ENCODE measurements at places on chromosomes 16 and 17.

- DNase-seq: peak; percentile 92
Observed at GRCh38 chr16:68529931-68530701, 9.0 kb upstream of the ZFP90 start.

GRCh38 chr17:35715416-35715815, 16.0 kb upstream of the RASL10B start:
- no peak for DNase-seq

DNA sequence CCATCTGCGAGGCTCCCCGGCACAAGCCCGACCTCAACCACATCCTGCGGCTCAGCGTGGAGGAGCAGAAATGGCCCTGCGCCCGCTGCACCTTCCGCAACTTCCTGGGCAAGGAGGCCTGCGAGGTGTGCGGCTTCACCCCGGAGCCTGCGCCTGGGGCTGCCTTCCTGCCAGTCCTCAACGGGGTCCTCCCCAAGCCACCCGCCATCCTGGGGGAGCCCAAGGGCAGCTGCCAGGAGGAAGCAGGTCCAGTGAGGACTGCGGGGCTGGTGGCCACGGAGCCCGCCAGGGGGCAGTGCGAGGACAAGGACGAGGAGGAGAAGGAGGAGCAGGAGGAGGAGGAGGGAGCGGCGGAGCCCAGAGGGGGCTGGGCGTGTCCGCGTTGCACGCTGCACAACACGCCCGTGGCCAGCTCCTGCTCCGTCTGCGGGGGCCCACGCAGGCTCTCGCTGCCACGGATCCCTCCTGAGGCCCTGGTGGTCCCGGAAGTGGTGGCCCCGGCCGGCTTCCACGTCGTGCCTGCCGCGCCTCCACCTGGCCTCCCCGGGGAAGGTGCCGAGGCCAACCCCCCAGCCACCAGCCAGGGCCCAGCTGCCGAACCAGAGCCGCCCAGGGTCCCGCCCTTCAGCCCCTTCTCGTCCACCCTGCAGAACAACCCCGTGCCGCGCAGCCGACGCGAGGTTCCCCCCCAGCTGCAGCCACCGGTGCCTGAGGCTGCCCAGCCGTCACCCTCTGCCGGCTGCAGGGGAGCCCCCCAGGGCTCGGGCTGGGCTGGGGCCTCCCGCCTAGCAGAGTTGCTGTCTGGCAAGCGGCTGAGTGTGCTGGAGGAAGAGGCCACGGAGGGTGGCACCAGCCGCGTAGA, 13.1 kb upstream of the PRR35 start:
- DNase-seq: peak; percentile 66

DNA sequence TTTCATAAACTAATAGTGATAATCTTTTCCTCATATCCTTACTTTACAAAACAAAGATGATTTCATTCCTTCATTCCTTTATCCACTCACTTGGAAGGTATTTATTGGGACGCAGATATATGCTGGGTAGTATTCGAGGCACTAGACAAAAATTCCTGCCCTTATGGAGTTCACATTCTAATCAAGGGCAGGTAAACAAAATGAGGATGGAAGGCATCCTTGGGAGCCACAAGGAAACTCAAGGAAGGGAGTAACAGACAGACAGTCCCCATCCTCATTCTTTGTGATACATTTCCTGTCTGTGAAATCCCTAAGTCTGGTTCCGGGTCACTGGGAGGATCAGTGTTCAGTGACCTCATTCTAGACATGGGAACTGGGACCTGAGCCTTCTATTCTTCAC, 45.2 kb downstream of the SLC6A2 start:
- DNase-seq: no peak

GRCh38 chr16:21943571-21943970, 9.6 kb upstream of the UQCRC2 start:
- no peak for DNase-seq

- DNase-seq: no peak
Observed at GRCh38 chr16:64751906-64752305, 370.0 kb downstream of the CDH11 start.

GRCh38 chr17:73069841-73070240, 22.6 kb downstream of the SLC39A11 start:
- no peak for DNase-seq

GRCh38 chr16:4172070-4172469, 55.8 kb upstream of the ADCY9 start:
- no peak for DNase-seq

DNA sequence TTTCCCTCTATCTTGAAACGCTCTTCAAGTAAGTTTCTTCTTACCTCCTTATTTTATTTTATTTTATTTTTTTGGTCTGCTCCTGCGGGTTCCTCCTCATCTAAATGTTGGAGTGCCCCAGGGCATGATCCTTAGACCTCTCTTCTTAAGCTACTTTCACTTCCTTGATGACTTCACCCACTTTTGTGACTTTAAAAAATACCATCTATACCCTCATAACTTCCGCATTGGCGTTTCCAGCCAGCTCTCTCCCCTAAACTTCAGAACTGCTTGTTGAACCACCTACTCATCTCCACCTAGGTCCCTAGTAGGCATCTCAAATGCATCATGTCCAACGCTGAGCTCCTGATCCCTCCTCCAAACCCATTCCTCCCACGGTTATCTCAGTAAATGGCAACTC, 51.4 kb upstream of the NFAT5 start:
- no peak for DNase-seq

- DNase-seq: no peak
Observed at GRCh38 chr17:57696050-57696449, 49.0 kb downstream of the CCDC182 start.

DNA sequence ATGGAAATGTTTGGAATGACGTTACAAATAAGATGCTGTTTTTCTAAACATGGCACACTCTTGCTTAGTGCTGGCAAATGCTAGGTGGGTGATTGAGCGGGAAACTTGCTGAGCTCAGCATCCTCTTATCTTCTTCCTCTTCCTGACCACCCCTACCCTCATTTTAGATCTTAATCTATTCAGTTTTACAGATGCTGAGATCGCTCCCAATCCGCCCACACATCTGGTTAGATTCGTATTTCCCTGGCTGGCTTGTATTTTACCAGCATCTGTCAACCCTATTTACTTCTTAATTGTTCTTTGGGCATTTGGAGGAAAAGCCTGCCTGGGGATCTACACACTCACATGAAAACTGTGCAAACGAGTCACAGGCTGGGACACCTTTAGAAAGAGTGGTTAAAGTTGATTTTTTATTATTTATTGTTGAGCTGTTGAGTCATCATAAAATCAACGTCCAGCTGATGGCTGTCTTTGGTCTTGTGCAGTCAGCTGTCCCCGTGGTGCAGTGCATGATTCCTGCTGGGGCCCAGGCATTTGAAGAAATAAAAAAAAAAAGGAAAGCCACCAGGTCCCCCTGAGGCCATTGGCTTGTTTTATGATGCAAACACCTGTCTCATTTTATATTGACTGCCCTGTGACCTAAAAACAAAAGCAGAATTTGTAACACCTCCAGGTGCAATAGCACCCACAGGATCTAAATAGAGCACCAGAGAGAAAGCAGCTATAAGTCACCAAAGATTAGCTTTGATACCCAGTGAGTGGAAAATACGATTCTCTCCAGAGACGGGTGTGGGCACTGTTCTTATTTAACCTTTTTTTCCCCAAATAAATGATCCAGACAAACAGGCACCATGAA, 258.6 kb downstream of the HS3ST3B1 start:
- no peak for DNase-seq

DNA sequence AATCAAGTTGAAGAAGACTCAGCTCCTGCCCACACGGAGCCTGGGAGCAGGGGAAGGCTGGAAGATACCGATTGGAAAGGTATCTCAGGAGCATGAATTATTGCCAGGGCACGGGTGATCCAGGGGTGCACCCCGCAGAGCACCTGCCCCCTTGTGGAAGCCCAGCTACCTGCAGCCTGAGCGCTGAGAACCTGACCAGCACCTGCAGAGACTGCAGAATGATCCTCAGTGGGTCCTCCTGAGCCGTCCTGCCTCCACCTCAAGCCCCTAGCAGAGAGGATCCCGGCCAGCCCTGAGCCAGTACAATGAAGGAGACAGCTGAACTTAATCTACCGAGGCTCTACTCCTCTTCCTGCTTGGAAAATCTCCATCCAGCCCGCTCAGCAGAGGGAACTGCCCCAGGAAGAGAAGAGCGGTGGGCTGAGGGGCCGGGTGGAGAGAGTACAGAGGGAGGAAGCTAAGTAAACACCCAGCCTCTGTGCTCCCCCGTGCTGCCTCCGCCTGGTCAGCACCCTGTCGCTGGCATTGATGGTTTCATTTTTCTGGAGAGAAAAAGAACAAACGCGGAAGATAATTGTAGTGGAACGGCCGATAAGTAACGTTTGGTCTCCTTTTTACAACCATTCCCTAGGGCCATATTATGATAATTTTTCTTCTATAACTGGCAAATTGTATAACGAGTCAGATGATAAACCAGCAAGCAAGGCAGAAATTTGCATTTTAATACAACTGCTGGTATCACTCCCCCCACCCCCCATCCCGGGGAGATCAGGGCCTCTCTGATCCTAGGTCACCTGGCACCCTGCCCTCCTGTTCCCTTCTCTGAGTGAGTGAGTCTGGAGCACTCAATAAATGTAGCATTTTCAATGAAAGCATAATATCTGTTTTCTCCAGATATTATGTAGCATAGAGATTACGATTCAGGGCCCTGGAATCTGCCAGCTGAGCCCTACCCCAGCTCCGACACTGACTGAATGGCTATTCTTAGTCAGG, 204.5 kb upstream of the RPL38 start:
- DNase-seq: peak; percentile 67

DNA sequence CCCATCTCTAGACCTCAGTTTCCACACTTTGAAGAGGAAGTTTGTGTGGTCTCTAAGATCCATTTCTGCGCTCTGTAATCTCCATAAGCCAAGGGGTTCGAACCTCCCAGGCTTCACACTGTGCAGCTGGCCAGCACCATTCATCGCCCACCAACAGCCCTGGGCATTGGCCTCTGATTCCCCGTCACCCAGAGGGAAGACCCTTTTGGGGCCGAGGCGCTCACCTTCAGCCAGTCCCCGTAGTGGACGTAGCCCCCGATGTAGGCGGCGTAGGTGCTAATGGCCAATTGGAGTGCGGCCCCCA, 678 bp downstream of the TMEM101 start:
- DNase-seq: no peak

DNA sequence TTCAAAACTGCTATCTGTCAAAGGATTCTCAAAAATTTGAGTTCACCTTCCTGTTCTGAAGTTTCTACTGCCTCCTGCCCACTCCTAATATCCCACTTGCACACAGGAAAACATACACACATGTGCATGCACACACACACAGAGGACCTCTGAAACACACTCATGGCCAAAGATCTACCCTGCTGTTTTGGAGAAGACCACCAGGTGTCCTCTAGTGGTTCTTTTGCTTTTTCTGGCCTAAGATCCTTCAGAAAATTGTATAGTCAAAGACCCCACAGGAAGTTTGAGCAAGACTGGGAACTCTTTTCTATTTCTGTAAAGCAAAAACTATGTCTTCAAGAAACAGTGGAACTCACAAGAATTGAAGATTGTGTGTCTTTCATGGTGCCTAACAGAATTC, 90.2 kb downstream of the CDH8 start:
- no peak for DNase-seq

GRCh38 chr17:80397034-80397387, 18.0 kb upstream of the ENDOV start:
- DNase-seq: no peak

DNA sequence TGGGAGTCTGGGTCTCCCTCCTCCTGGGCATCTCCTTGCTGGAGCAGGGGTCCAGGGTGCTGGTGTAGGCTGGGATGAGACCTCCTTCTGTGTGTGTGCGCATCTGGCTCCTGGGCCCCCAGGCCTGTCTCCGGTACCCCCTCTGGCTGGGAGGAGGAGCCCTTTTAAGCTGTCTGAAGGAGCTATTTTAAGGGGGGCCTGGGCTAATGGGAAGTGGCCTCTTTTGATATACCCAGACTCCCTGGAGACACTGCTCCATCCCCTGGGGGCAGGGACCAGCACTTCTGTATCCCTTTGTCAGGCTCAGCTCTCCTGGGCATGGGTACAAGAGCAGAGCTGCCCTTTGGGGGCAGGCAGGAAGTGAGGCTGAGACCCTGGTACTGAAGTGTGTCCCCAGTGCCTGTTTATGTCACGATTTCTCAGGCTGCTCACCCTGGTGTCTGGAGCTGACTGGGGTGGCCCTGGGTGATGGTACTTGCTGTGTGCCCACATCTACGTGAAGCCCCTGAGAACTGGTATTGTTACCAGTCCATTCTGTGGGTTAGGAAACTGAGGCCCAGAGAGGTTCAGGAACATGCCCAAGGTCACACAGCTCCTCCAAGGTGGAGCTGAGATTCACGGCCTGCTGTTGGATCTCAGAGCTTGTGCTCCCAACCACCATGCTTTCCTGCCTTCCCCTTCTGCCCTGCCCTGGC, 6.5 kb downstream of the ADCY7 start:
- no peak for DNase-seq

DNA sequence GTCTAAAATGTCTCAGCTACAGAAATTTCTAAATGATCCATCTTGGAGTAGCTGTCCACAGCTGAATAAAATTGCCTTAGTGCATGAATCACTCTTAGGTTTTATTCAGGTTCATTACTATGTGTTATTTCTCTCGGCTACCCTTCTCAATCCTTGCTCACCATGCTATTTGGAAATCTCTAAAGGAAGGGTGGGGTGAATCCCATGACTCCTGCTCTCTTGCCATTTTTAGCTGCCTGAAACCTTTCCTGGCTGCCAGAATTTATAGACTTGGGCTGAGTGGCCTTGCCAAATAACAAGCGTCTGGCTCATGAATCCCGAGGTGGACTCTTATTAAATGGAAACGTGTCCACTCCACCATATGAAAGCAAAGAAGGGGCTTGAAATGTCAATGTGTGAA, 936.1 kb upstream of the SOX9 start:
- no peak for DNase-seq

DNA sequence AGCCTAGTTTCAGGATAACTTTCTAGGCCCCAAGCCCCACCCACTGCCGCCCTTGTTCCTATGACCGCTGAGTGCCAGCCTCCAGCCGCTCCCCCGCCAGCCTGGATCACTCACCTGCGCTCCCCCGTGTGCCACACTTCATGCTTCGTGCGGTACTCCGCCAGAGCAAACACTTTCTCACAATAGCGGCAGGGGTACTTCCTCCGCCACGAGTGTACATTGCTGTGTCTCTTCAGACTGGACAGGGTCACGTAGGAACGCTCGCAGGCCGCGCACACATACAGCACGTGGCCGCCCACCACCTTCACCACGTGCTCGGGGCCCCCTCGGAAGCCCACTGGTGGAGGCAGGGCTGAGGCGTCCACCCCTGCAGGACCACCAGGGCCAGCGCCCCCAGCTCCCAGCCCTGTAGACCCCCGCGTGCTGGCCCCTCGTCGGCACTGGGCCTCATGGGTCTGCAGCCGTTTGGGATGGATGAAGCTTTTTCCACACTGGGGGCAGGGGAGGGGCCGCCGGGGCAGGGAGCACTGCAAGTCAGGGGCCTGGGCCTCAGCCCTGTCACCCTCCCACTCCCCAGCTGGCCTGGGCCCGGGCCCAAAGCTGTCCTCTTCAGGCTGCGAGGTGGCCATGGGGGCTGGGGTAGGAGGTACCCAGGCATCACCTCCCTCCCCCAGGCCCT, 13.7 kb downstream of the ZBTB4 start:
- DNase-seq: no peak

- DNase-seq: no peak
Observed at GRCh38 chr16:19481296-19481695, 40.6 kb downstream of the GDE1 start.

- DNase-seq: no peak
Observed at GRCh38 chr16:24580665-24581064, 41.3 kb downstream of the RBBP6 start.

GRCh38 chr17:75617218-75617617, 16.0 kb upstream of the SMIM5 start:
- no peak for DNase-seq

Measured in stimulated activated CD4-positive, alpha-beta T cell treated with anti-CD3 and anti-CD28 coated beads, Interleukin-4, amount 100 ng/mL, for 1 hour (primary cell).